Suprapubic skin (tissue), 4 donors: ENCODE measurements at places on chromosomes 16 and 17. TPM values are rescaled to one million over a fixed set of nuclear protein-coding genes. Genes with fewer than 3 reads are reported as not detected.

The ANKS4B gene
- not detected for total RNA-seq

The KRT17 gene
- 2,751 TPM for total RNA-seq

The WNT9B gene
- 8.3 TPM for total RNA-seq

The MILR1 gene
- not detected for total RNA-seq

The ACADVL gene
- 1,687 TPM for total RNA-seq

The CCL8 gene
- not detected for total RNA-seq

The NIP7 gene
- 9.8 TPM for total RNA-seq

- H3K27me3 ChIP-seq: peaks cover 38% of the 10 kb centered on the region
- no peak overlapping the region for H3K4me3 ChIP-seq
- H3K36me3 ChIP-seq: no peaks in the 10 kb centered on the region
- no peak for DNase-seq
- H3K4me1 ChIP-seq: no peaks in the 10 kb centered on the region
- no peak overlapping the region for H3K27ac ChIP-seq
Observed at GRCh38 chr16:86772671-86773353, 194.5 kb downstream of the FOXL1 start.

- H3K4me1 ChIP-seq: no peaks in the 10 kb centered on the region
- no peak overlapping the region for H3K27ac ChIP-seq
- DNase-seq: no peak
- H3K27me3 ChIP-seq: no peaks in the 10 kb centered on the region
- peaks cover 83% of the 10 kb centered on the region for H3K36me3 ChIP-seq
- no peak overlapping the region for H3K4me3 ChIP-seq
Observed at GRCh38 chr16:3780570-3780969, 63.2 kb upstream of the TRAP1 start.

DNA sequence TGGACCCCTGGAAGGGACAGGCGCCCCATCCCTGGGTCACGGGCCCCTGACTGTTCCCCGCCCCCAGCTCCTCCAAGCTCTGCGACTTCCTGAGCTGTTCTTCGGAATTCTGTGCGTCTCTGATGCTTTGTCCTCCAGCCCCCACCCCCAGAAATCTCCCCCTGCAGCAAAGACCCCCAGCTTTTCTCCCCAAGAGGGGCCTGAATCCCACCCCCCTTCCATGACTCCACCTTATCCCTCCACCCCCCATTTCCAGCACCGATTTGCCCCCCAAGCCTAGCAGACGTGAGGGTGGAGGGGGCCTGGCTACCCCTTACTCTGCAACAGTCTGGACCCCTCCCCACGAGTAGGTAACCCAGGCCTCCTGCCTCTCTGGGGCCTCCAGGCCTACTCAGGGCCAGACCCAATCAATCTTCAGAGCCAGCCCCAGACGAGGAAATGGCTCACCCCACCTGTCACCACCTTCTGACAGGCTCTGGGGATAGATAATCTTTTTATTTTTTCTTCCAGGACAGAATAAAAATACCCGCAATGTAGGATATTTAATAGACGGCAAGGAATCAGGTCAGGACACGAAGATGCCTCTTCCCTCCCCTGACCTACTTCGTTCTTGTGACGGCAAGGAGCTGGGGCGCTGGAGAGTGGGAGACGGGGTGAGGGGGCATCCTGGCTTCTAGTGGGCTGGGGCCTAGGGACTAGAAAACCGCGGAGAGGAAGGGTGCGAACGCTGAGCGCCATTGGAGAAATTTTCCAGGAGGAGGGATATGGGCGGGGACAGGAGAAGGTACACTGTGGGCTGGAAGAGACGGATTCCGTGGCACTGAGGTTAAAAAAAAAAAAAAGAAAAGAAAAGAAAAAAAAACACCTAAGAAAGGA, 744 bp upstream of the PLXDC1 start:
- H3K27me3 ChIP-seq: no peaks in the 10 kb centered on the region
- peaks cover 32% of the 10 kb centered on the region for H3K4me1 ChIP-seq
- H3K36me3 ChIP-seq: no peaks in the 10 kb centered on the region
- DNase-seq: no peak

DNA sequence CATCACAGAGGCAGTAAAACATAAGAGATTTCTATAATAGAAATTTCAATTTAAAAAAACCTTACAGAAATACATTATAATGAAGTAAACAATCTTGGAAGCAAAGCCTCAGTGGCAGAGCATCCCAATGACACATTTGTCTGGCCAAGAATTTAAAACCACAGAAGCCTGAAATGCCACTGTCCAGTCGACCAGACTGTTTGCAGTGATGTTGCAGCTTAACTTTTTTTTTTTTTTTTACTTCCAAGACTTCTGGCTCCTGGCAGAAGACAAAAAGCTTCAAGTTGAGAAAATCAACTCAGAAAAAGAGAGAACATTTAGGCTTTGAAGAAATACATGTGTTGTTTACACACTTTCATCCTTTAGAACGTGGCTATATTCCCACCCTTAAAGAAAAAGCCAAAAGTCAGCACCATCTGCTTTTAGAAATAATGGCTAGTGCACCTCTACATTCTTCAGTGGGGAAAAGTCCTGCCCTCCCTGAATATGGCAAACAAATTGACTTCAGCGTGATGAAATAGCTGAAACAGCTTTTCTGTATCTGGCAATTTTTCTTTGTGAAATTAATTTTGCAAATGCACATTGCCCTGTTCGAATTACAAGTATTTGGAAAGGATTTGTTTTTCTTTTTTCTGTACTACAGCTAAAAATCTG, 205.5 kb upstream of the MON1B start:
- H3K4me3 ChIP-seq: no peak overlapping the region
- no peaks in the 10 kb centered on the region for H3K4me1 ChIP-seq
- H3K27me3 ChIP-seq: no peaks in the 10 kb centered on the region

DNA sequence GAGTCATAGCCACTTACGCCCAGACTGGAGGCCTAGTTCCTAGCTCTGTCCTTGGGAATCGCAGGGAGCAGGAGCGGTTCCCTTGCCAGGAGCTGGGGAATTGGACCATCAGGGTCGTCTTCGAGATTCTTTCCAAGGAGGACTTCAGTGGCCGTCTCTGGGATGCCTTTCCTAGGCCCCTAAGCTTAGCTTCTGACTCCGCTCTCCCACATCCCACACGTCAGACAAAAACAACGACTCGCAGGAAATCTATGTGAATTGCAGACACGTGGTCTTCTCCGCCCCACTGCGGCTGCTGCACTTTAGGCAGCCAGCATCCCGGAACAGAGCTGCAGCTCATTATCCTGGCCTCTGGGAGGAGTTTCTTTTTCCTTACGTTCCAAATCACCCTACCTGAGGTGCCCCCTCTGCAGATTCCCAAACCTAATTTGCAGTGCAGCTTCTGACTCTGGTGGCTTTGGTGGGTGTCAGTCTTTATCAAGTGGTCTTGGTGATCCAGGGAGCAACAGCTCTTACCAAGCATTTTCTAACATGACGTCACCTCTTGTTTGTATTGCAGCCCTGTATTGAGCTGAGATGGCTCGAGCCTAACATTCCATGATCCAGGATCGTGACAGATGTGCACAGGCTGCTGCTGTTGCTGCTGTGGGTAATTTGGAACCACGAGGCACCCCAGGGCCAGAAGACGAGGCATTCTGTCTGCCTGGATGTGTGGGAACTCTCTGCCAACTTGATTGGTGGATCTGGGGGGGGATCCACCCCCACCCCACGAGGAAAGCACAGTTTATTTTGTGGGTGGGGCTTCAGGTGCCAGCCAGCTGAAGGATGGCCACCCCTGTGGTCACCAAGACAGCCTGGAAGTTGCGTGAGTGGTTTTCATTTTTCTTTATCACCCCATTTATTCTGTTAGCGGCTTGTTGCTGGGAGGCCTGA, 1.1 kb downstream of the KATNB1 start:
- DNase-seq: peak; percentile 78
- peak overlapping the region; percentile 83 for H3K4me3 ChIP-seq
- no peaks in the 10 kb centered on the region for H3K27me3 ChIP-seq
- peaks cover 60% of the 10 kb centered on the region for H3K4me1 ChIP-seq

GRCh38 chr17:1532836-1533602, 16.6 kb upstream of the INPP5K start:
- H3K27ac ChIP-seq: no peak overlapping the region
- no peaks in the 10 kb centered on the region for H3K27me3 ChIP-seq
- no peaks in the 10 kb centered on the region for H3K4me1 ChIP-seq
- peaks cover 91% of the 10 kb centered on the region for H3K36me3 ChIP-seq
- no peak for DNase-seq
- no peak overlapping the region for H3K4me3 ChIP-seq

DNA sequence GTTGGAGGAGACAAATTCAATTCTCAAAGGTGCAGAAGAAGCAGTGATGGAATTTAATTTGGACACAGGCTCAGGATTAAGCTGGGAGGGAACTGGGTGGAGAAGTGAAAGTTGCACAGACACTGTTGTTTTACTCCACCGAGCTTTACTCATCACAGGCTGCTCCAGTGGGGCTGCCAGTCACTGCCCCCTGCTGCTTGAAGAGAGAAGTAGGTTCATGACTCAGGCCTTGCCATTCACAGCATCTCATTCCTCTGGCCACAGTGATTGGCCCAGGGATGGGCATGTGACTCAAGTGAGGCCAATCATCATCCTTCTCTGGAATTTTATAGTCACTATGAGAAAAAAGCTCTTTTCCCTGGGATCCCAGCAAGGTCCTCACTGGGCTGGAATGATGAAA, 11.8 kb downstream of the GNAO1 start:
- H3K4me1 ChIP-seq: peaks cover 5% of the 10 kb centered on the region
- no peak for DNase-seq
- no peak overlapping the region for H3K4me3 ChIP-seq
- H3K27me3 ChIP-seq: no peaks in the 10 kb centered on the region

DNA sequence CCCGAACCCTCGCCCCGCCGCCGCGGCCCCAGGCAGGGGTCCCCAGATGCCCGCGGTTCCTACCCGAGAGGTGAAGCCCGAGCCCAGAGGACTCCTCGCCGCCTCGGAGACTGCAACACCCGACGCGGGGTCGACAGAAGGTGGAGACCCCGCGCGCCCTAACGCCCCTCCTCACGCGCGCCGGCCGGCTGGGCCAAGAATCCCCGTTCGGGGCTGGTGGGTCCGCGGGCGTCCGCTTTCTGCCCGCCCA, 515 bp downstream of the SUMO2 start:
- peak overlapping the region; percentile 100 for H3K27ac ChIP-seq
- DNase-seq: peak; percentile 86
- peaks cover 37% of the 10 kb centered on the region for H3K4me1 ChIP-seq
